Activated CD4-positive, alpha-beta memory T cell treated with anti-CD3 and anti-CD28 coated beads for 36 hours (primary cell): ENCODE measurements at places on chromosomes 13 and 19. TPM values are rescaled to one million over a fixed set of nuclear protein-coding genes. Genes with fewer than 3 reads are reported as not detected.

ZNF43 gene
- 25.2 TPM for total RNA-seq

PRR12 gene
- total RNA-seq = 22.4 TPM

TNFSF13B gene
- total RNA-seq = 3.1 TPM

ZNF576 gene
- total RNA-seq = 14.1 TPM

ZSCAN4 gene
- total RNA-seq = not detected

MEIS3 gene
- 0.26 TPM for total RNA-seq

YJU2 gene
- total RNA-seq = 24.0 TPM

BEST2 gene
- total RNA-seq = not detected

PALM gene
- total RNA-seq = 0.17 TPM

LCP1 gene
- total RNA-seq = 1,022 TPM

IRF3 gene
- total RNA-seq = 156 TPM

B3GNT8 gene
- 0.55 TPM for total RNA-seq

NRTN gene
- 0.22 TPM for total RNA-seq

PRTN3 gene
- total RNA-seq = not detected

NAPA gene
- total RNA-seq = 70.4 TPM

TLE6 gene
- total RNA-seq = 2.5 TPM

C19orf73 gene
- 1.4 TPM for total RNA-seq

ZNF417 gene
- 11.1 TPM for total RNA-seq

FLT1 gene
- total RNA-seq = 17.2 TPM

KANK3 gene
- 2.9 TPM for total RNA-seq

BABAM1 gene
- total RNA-seq = 110 TPM

SLC1A6 gene
- total RNA-seq = not detected

ATCAY gene
- total RNA-seq = not detected

SULT2B1 gene
- total RNA-seq = not detected

SUCLA2 gene
- total RNA-seq = 41.3 TPM

ZNF730 gene
- total RNA-seq = 0.51 TPM
